Adrenal gland (tissue), 19 donors: ENCODE measurements at places on chromosomes 1 and 21. TPM values are rescaled to one million over a fixed set of nuclear protein-coding genes. Genes with fewer than 3 reads are reported as not detected.
A peak's percentile ranks its signal among the peaks of the same experiment; 100 is the strongest.

Gene RGS4
- 9.8 TPM for total RNA-seq

DNA sequence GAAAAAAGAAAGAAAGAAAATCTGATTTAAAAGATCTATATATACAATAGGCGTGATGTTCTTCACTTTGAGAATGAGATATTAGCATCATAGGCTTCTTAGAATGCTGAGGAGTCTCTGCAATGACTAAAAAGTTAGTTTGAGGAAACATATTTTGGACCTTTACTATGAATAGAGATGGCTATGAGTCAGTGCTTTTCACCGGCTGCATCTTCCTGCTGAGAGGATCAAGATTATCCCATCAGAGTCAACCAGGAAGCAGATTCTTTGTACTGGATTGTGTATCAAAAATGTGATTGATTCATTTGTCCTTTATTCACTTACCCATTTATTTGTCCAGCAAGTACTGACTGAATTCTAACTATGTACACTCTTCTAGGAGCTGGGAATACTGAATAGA is 144.2 kb downstream of the KCNK2 start:
- no peak for DNase-seq

DNA sequence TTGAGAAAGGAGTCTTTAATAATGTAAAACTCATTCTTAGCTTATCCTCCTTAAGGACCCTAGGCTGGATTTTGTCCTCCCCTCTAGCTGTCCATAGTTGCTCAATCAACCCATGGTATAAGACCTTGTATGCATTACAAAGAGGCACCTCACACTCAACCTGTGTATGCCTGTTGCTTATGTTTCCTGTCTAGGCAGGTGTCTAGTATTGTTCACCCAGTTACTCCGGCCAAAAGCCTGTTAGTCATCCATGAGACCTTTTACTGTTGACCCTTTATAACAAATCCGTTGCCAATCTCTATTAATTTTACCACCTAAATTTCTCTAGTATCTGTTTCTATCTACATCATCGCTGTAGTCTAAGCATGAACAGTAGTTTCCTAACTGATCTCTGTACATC is 3.7 kb downstream of the LYPLAL1 start:
- no peak for DNase-seq

- no peak for DNase-seq
Observed at GRCh38 chr1:40892354-40892753, 30.2 kb upstream of the CITED4 start.

- no peak for DNase-seq
Observed at GRCh38 chr1:21605964-21606705, 63.0 kb downstream of the RAP1GAP start.

Gene MCOLN3
- total RNA-seq = 57.6 TPM

DNA sequence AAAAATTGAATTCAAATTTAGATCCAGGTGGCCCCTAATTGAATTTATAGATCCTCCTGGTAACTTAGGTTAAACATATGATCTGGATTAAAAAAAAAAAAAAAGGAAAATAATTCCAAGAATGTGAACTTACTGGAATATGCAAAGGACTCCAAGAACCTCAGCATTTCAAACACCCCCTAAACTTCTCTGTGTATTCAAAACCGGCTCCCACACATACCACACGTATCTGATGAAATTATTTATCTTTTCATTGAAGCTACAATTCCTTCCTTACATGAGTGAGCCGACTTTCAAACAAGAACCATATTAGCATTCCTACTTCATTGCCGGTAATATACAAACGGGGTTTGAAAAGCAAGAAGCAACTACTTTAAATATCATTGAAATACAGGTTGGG is 61.4 kb upstream of the FMN2 start:
- DNase-seq = no peak

- DNase-seq = peak; percentile 34
Observed at GRCh38 chr1:151790940-151791651, 796 bp upstream of the TDRKH start.

- no peak for DNase-seq
Observed at GRCh38 chr1:54413732-54414131, 7.5 kb upstream of the SSBP3 start.

Gene OLIG2
- not detected for total RNA-seq

DNA sequence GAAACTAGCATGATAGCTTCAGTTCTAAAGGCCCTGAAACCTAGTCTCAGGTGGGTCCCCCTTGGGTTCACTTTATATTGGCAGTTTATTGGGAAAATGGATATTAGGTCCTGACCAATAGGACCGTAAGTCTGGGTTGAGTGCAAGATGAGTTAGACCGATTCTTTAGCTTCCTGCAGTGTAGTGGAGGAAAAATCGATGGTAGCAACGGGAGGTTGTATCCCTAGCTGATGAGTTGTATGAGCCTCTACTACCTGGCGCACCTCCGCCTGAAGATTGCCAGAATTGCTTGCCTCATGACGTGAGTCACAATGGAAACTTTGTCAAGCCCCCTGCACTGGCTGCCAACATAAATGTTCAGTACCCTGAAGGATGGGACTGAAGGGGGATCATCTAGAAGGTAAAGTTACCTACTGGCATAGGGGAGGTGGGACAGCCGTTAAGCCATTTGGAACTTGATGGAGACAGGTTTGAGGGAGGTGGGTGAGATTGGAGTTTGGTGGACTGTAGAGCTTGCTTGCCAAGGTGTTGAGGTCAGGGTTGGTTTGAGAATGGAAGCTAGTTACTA is 3.9 kb downstream of the RCC1 start:
- no peak for DNase-seq

Gene FMO3
- 2.6 TPM for total RNA-seq

GRCh38 chr1:217078078-217078690 is 355.0 kb upstream of the ESRRG start:
- no peak for DNase-seq

Gene MNDA
- total RNA-seq = 12.2 TPM

GRCh38 chr1:179881642-179882252 is 338 bp upstream of the TOR1AIP1 start:
- peak; percentile 96 for DNase-seq

Gene GREM2
- total RNA-seq = 0.55 TPM

DNA sequence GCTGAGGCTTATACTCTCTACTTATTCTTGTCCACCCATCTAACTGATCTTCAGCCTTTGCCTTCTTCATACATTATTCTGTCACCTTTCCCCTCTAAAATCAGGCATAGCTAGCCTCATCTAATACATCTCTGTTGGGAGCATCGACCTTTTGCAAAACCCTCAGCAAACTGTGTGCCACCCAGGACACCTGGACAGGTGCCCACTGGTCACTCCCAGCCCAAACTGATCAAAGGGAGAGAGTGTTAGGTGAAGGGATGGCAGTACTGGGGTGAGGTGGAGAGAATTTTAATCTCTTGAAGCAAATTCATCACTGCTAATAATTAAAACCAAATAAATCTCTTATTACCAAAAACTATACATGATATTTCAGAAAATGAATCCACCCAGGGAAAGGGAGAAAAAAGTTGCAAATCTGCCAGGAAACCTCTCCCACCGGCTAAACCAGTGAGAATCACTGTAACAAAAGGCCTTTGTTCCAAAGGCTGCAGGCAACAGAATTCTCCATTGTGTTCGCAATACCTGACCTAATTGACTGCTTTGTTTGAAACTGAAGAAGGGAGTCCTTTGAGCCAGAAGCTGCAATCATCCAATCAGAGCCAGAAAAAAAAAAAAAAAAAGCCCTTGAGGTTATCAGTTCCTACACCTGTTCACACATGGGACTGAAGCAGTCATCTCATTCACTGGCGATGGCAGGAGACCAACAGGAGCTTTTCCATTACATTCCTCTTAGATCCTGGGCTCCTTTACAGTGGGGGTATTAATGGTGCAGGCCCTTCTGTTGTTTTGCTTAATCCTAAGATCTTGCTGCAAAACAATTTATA is 172.6 kb downstream of the APP start:
- no peak for DNase-seq

Gene C8B
- not detected for total RNA-seq

DNA sequence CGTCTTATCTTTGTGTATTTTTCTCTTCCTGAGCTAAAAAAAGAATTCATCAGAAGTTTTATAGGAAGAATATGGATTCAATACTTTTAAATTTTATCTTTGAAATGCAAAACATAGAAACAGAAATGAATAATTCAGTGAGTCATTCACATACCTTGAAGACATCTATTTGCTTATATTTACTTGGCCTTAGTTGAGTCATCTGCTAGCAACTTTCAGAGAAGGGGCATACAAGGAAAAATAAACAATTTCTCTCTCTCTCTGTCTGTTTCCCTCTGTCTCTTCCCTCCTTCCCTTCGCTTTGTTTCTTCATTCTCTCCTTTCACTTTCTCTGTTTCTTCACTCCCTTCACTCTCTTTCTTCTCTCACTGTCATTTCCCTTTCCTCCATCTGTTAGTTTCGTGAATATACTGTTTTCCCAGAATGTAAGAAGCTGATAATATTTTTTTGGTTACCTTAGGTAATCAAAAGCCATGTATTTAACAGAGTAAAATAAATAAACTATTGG is 477.2 kb downstream of the BRINP3 start:
- no peak for DNase-seq

- peak; percentile 17 for DNase-seq
Observed at GRCh38 chr1:66333466-66334199, 200.3 kb upstream of the SGIP1 start.

DNA sequence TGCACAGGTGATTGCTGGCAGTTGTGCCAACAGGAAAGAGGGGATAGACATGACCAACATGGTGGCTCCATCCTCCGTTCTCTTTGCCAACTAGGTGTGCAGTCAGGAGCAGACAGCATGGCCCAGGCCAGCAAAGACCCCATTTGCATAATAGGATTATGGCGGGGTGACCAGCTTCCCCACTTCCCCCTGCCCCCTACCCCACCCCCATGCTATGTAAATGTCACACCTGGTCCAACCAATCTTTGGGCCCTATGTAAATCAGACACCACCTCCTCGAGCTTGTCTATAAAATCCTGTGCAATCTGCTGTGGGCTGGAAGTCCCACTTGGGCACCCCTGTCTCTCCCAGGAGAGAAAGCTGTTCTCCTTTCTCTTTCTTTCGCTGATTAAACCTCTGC is 146.0 kb downstream of the SLC30A10 start:
- no peak for DNase-seq

DNA sequence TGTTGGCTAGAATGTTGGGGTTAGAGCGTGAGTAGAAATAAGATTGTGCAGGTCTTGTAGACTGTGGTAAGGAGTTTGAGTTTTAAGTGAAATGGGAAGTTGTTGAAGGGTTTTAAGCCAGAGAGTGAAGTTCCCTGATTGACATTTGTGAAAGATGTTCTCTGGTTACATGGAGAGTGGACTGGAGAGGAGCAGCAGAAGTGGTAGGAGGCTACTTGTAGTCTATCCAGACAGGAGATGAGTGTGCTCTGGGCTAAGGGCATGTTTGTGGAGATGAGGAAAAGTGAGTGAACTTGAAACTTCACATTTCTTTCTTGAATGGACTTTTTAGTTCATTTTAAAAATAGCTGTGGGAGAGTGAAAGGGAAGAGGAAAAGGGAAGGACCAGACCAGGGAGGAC is 37.0 kb downstream of the F3 start:
- DNase-seq = no peak

DNA sequence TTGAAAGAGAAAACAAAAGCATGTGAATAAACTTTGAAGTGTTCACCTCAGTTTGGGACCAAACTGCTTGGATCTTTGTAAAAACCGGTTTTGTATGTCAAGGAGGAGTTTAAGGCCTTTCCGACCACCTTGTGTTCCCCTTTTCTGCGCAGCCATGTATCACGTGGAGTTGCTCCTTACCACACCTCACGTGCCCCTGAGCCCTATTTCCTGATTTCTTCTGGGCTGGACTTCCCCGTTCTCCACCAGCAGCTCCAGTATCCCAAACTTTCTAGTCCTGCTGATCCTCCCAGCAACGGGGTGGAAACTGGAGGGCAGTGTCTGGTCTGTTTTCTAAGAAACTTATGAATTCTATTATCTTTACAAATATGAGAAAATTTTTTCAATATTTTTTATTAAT is 1.6 kb upstream of the SH3D21 start:
- peak; percentile 41 for DNase-seq

DNA sequence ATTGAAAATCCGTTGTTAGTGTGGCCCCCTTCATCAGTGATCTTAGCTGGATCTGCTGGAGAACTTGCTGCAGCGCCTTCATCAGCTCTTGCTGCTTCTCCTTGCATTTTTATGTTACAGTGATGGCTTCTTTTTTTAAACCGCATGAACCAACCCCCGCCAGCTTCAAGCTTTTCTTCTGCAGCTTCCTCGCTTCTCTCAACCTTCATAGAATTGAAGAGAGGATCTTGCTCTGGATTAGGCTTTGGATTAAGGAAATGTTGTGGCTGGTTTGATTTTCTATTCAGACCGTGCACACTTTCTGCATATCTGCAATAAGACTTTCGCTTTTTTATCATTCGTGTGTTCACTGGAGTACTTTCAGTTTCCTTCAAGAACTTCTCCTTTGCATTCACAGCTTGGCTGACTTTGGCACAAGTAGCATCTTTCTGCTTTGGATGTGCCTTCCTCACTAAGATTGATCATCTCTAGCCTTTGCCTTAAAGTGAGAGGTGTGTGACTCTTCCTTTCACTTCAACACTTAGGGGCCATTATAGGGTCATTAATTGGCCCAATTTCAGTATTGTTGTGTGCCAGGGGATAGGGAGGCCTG is 13.1 kb downstream of the RNF187 start:
- no peak for DNase-seq

DNA sequence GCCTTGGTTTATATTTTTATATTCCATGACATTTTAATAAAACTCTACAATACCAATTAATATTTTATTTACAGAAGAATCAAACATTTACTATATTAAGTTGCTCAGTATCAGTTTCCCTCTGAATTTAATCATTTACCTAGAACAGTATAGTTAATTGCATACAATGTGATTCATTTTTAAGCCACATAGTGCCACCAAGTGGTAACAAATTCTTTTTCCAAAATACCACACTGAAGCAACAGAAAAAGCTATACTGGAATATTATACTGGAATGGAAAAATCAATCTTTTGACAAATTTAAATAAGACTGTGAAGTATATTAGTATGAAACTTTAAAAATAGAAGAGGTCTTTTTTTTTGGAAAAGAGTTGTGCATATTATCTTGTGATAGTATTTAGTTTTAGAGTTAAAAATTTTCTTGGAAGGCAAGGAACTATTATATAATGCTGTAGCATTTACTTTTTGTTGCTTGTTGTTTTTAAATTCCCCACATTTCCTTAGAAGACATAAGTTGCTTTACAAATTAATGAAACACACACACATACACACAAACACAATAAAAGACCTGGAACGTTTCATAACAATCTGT is 57.3 kb downstream of the ZNF644 start:
- no peak for DNase-seq

Gene SUSD4
- 9.1 TPM for total RNA-seq

- DNase-seq = no peak
Observed at GRCh38 chr1:66336641-66336990, 197.3 kb upstream of the SGIP1 start.

GRCh38 chr1:151165738-151166504 is at the start of the genes LYSMD1 and SCNM1:
LYSMD1 (minus strand) TSS chr1:151165902; CDS start chr1:151165258, 644 bp downstream.
SCNM1 (plus strand) TSS chr1:151166144; CDS start chr1:151166153, 9 bp downstream.
- peak; percentile 98 for DNase-seq

DNA sequence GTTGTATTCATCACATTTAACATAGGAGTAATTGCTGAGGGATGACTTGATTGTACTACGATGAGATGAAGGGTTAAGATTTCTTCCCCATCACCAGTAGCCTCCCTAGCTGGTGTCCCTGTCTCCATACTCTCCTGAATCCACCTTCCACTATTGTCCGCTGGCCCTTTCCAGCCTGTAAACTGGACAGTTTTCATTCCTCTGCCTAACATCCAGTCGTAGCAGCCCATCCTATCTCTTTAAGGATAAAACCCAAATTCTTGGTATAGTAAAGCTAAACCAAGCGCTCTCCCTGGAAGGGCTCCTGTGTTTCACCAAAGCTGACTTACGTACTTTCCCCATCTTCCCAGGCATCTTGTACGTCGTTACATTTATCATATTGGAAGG is 670 bp downstream of the COX20 start:
- DNase-seq = peak; percentile 25
